ENCODE measurements at places on chromosomes 6 and 20.

- no peak for DNase-seq
These were observed 433.1 kb upstream of the PLCB4 start for GRCh38 chr20:8635837-8636236.

DNA sequence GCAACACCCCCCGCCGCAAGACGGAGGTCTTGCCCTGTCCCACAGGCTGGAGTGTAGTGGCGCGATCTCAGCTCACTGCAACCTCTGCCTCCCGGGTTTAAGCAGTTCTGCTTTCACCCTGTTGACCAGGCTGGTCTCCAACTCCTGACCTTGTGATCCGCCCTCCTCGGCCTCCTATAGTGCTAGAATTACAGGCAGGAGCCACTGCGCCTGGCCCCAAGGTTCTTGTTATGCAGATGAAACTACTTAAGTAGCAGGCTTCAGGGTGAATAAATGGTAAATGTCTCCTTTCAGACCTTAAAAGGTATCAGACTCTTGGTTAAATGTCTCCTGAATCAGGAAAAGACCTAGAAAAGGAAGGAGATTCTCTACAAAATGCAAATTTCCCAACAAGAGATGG, 95.4 kb upstream of the TMEM181 start:
- no peak for DNase-seq

DNA sequence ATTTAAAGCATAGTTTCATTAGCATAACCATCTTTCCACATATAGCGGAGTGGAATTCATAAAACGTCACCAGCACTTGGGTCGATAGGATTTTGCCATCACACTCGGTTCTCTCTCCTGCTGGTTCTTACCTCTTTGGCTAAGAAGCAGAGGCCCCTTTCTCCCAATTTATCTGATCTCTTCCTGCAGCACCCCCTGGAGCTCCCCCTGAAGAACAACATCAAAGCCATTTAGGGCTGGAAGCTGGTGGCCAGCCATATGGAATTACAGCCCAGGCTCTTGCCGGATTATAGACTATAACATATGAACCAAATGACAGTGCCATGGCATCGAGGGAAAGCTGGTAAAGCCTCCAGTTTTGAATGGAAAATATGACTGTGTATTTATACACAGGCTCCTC, 6.4 kb upstream of the KIF6 start:
- no peak for DNase-seq

- DNase-seq: no peak
These were observed 86.5 kb downstream of the ASXL1 start for GRCh38 chr20:32444474-32445220.

DNA sequence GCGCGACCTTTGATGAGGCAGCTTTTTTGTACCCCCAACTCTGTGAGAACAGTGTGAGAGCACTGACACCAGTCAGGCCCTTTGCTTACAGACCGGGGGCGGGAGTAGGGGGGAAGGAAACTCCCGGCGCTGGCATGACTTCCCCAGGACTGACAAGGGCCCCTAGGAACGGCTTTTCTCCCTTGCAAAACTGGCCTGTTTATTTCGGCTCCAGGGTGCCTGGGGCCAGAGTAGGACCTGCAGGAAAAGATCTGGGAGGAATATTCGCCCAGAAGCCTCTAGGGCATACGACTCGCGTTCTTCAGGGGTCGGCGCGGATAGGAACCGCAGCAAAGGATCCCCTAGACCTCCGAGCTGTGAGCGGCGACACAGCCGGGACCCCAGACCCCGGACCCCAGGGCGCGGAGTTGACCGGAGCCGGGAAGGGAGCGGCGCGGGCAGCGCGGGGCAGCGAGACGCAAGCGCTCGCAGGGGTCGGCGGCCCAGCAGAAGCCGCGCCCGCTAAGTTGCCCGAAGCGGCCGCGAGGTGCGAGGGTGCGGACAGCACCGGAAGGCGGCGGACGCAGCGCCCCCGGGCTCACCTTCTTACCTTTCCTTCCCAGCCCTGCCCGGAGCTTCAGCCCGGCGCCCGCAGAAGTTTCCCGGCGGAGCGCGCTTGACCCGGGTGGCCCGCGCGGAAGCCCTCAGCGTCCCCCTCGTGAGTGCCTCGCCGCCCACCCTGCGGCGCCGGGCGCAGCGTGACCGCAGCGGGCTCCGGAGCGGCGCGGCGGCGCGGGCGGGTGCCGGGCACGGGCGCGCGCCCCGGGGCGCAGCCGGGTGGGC, at the start of gene POPDC3:
Gene POPDC3 (minus strand): TSS at position 771 of the 822 bp plus-strand sequence. CDS start 18,105 bp downstream, outside the sequence.
- no peak for DNase-seq

DNA sequence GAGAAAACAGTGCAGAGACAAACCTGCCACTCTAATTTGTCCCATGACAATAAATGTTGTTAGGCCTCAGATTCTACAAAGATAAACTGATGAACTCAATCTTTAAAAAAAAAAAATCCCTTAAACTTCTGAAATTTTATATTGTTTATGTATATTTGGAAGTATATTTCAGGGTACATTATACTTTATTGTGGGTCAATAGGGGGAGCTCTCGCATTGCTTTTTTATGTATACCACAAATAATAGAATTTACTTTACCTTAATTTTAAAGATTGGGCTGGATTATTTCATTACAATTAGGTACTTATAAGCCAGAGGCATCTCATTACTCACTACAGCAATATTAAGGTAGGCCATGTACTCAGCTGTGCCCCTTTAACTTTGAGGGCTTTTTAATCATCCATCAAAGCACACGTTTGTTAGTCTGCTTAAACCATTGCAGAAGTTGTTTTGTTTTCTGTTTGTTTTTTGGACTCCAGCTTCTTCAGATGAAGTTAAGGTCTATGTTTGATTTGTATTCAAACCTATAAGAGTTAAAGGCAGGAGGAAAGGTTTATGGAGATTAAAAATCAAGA, 56.3 kb upstream of the EYA4 start:
- no peak for DNase-seq

DNA sequence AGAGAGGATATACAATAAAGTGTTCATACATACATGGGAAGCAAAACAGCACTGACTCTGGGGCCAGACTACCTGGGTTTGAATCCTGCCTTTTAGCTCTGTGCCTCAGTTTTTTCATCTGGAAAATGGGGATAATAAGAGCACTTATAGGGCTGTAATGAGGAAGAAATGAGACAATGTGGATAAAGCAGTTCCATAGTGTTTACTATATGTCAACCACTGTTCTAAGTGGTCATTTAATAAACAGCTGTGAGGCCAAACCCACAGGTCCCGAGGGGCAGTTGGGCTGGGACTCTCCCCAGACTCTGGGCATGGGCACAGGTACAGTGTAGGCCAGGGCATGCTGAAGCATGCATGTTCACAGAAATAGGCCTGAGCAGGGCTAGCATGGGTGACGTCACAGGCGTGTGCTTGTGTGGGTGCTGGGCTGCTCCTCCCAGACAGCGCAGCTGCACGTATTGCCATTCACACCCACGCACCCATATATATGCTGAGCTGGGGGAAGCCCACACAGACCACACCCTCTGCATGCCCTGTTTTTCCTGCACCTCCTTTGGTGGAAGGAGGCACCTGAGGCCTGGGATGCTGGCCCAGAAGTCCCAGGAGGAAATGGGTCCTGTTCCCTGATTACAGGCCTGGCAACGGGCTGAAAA, 3.5 kb upstream of the PLCG1 start:
- peak; percentile 42 for DNase-seq

DNA sequence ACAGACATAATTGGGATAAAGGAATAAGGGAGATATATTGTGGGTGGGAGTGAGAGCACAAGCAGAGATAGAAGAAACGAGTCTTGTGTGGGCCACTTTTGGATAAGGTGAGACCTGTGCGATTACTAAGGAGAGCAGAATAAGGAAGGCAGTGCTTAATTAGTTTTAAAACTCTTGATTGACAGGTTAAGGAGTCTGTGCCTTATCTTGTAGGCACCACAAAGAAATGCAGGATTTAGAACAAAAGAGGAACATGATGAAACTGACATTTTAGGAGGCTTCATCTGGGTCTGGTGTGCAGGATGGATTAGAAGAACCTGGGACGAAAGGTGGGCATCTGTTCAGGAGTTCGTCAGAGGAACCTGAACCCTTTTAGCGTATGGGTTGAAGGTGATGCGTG, 70.2 kb upstream of the KIF25 start:
- no peak for DNase-seq

DNA sequence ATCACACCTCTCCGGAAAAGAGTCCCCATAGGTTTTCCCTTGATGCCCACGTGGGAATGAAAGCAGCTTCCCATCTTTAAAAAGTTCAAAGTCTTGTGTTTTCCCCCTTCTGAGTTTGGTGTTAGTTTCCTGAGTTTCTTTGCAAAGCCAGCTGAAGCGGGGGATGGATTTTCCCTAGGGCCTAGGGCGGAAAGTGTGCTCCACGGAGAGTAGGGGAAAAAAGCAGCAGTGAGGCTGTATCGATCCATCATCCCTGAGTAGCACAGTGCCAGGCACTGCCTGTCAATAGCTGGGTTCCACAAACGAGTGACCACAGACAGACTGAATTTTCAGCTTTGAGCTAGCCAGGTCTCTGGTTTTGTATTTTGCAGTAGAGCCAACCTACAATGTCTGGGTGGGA, 1.3 kb downstream of the DAAM2 start:
- DNase-seq: no peak

Data from SHP77 treated with DMSO at 0.1 percent for 48 hours (cell line).